H9 (cell line): ENCODE measurements at places on chromosomes 12 and 14.

GRCh38 chr12:56657416-56658379, 11.9 kb upstream of the ATP5F1B start:
- H3K27ac ChIP-seq, result no peak overlapping the region
- no peaks in the 10 kb centered on the region for H3K4me1 ChIP-seq
- peaks cover 20% of the 10 kb centered on the region for H3K36me3 ChIP-seq
- H3K27me3 ChIP-seq, result no peaks in the 10 kb centered on the region
- H3K4me3 ChIP-seq, result no peak overlapping the region

DNA sequence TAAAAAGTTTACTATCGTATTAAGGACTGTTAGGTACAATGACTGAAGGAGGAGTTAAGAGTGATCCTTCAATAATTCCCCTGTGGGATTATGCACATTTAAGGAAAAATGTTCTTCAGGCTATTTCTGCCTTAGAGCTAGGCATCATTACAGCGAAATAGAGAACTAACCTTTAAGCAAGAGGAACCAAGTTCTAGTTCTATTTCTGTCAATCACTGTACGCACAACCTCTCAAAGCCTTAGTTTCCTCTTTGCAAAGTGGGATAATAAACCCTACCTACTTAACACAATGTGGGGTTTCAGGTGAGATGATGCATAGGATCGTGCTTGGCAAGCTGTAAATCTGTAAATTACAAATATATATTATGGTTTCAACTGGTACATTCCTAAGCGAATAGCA, 15.4 kb downstream of the NTF3 start:
- H3K36me3 ChIP-seq, result no peaks in the 10 kb centered on the region
- DNase-seq, result no peak
- H3K27me3 ChIP-seq, result no peaks in the 10 kb centered on the region
- no peaks in the 10 kb centered on the region for H3K4me1 ChIP-seq
- H3K27ac ChIP-seq, result no peak overlapping the region

DNA sequence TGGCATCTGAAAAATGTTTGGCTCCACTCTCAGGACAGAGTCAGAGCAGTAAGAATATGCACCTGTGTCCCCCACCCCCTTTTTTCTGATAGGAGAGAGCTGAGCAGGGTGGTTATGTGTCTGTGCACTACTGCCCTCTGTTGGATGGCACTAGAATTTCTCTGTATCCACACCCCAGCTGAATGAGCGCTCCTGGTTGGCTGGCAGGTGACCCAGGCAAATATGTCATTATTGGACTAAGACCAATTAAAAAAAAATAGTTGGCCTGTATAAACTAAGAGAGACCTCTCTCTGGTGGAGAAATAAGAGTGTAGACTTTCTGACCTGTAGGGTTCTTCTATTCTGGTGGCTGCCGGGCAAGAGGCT, 107.0 kb downstream of the PTCSC3 start:
- peaks cover 3% of the 10 kb centered on the region; the same call in 1 of the 2 replicates for H3K4me1 ChIP-seq
- no peak overlapping the region for H3K27ac ChIP-seq
- H3K36me3 ChIP-seq, result no peaks in the 10 kb centered on the region
- no peak overlapping the region; the same call in 1 of the 2 replicates for H3K4me3 ChIP-seq
- H3K27me3 ChIP-seq, result no peaks in the 10 kb centered on the region
- DNase-seq, result peak; percentile 72

GRCh38 chr12:62698701-62699101, 232.1 kb downstream of the MON2 start:
- H3K27ac ChIP-seq, result no peak overlapping the region
- H3K4me1 ChIP-seq, result peaks cover 12% of the 10 kb centered on the region
- no peak overlapping the region for H3K4me3 ChIP-seq
- DNase-seq, result no peak

DNA sequence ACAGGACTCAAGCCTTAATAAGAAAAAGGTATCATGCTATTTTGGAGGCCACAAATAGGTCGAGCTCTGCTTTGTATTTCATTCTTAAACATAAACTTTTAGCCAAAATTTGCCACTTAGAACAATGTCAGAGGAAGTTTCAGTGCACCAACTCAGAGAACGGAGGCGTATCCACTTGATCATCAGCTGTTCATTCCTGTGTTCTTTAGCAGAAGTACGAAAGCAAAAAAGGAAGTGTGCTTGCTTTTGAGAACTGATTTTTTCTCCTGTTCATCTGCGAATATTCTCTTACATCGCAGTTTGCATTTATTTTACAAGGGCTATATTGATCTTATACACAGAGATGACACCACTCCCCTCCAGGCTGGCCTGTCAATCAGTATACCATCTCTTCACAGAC, 188.6 kb upstream of the SOX5 start:
- no peak for DNase-seq
- no peak overlapping the region for H3K4me3 ChIP-seq
- H3K4me1 ChIP-seq, result no peaks in the 10 kb centered on the region
- H3K27ac ChIP-seq, result no peak overlapping the region

- H3K27me3 ChIP-seq, result no peaks in the 10 kb centered on the region
- DNase-seq, result no peak
- no peak overlapping the region for H3K4me3 ChIP-seq
- no peak overlapping the region for H3K27ac ChIP-seq
- no peaks in the 10 kb centered on the region for H3K36me3 ChIP-seq
- no peaks in the 10 kb centered on the region for H3K4me1 ChIP-seq
These were observed 225.2 kb downstream of the C12orf75 start for GRCh38 chr12:105555556-105556295.

- no peak for DNase-seq
- H3K36me3 ChIP-seq, result no peaks in the 10 kb centered on the region
- no peaks in the 10 kb centered on the region for H3K4me1 ChIP-seq
- H3K4me3 ChIP-seq, result no peak overlapping the region
- no peaks in the 10 kb centered on the region for H3K27me3 ChIP-seq
- no peak overlapping the region for H3K27ac ChIP-seq
These were observed 42.5 kb upstream of the BCAT1 start for GRCh38 chr12:24991209-24992049.

- no peak overlapping the region for H3K4me3 ChIP-seq
- no peak for DNase-seq
- no peaks in the 10 kb centered on the region for H3K36me3 ChIP-seq
- H3K4me1 ChIP-seq, result no peaks in the 10 kb centered on the region; the same call in none of the 2 replicates
- no peaks in the 10 kb centered on the region for H3K27me3 ChIP-seq
These were observed 67.0 kb downstream of the ARF6 start for GRCh38 chr14:49959822-49960408.

GRCh38 chr14:98634043-98634820, 637.8 kb downstream of the BCL11B start:
- H3K4me3 ChIP-seq, result no peak overlapping the region
- no peaks in the 10 kb centered on the region for H3K4me1 ChIP-seq
- DNase-seq, result no peak

- H3K27me3 ChIP-seq, result no peaks in the 10 kb centered on the region
- no peaks in the 10 kb centered on the region for H3K4me1 ChIP-seq
- no peak overlapping the region for H3K27ac ChIP-seq
- no peaks in the 10 kb centered on the region for H3K36me3 ChIP-seq
These were observed 62.0 kb upstream of the ASPG start for GRCh38 chr14:104023325-104024055.
